ENCODE measurements at places on chromosomes 2 and 18.
A peak's percentile ranks its signal among the peaks of the same experiment; 100 is the strongest.

DNA sequence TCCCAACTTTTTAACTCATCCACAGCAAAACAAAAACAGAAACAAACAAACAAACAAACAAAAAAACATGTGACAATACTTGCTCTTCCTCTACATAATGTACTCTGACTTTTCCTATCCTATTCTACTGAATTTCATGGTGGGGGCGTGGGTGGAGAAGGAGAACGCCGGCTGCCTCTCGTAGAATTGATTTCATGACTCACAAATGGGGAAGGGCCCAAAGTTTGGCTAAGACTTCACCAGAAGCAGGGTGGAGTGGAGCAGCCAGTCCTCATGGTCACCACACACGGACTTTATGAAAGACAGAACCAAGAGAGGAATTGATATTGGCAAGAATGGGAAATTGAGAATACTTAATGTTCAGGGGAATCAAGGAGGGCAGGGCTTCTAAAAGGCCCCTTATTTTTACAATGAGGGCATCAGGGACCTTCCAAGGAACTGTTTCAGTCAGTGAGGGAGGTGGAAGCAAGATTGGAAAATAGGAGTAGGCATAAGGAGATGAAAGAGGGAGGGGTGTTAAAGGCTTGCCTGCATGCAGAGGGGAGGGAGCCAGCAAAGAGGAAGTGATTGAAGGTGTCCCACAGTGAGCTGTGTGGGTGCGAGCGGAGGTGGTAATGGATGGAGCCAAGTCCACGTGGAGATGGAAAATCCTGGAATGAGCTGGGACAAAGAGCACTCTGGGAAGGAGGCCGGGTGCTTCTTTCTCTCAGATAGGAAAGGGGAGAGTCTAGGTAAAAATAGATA lies 27.9 kb downstream of the MARCHF4 start:
- no peak for DNase-seq

DNA sequence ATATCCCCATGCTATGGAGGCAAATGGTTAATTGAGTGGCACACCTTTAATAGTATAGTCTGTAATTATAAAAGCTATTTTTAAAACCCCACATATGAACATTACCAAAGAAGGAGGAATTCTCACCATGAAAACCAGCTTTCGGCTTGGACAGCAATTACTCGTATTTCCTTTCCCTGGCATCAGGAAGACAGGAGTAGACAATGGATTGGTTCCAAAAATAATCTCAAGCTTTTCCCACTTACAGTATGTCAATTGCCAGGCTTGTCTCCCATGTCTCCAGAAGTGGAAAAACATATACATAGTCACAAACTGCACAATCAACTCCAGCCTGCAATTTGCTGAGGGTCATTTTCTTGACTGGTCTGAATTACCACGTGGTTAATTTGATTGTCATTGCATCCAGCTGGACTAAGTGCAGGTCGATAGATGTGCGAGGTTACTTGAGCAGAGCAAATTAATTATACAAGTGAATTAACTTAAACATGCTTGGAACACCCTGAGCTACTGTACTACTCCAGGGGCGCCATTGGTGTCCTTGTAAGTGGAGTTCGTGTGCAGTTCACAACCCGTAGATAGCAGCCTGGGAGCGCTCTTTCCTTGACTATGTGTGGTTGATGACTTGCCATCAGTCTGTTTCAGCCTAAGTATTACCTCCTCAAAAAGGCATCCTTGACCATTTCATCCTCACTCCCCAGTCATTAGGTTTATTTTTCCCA lies 124.3 kb upstream of the PELI1 start:
- DNase-seq: no peak

DNA sequence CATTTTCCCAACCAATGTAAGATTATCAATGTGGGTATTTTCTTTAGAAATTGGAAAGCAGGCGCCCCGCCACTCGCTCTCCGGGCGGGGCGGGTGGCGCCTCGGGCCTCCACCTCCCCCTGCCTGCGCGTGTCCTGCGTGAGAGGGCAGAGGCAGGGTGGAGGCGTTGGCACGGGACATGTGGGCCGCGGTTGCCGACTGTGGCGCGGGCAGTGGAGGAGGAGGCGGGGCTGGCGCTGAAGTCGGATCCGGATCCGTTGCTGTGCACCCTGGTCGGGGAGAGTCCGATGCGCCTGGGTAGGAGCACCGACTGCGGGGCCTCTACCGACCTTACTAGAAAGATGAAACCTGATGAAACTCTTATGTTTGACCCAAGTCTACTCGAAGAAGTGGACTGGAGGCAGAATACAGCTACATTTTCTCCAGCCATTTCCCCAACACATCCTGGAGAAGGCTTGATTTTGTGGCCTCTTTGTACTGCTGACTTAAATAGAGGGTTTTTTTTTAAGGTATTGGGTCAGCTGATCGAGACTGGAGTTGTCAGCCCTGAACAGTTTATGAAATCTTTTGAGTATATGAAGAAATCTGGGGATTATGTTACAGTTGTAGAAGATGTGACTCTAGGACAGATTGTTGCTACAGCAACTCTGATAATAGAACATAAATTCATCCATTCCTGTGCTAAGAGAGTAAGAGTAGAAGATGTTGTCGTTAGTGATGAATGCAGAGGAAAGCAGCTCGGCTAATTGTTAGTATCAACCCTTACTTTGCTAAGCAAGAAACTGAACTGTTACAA lies 37.9 kb downstream of the PMS1 start:
- DNase-seq: no peak

DNA sequence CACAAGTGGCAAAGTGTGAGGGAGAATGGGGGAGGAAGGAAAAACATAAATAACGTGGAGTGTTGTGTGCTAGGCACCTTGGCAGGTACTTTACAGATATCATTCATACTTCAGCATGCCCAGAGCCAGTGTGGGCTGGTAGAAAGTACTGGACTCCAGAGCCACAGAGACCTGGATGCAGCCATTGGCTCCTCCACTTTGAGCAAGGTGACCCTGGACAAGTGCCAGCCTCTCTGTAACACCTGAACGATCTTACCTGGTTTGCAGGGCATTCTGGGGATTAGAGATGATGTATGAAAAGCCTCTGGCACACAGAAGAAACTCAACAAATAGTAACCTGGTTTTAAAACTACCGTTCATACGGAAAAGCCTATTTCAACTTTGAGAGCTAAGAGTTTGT lies 6.3 kb downstream of the LOXHD1 start:
- DNase-seq: no peak

DNA sequence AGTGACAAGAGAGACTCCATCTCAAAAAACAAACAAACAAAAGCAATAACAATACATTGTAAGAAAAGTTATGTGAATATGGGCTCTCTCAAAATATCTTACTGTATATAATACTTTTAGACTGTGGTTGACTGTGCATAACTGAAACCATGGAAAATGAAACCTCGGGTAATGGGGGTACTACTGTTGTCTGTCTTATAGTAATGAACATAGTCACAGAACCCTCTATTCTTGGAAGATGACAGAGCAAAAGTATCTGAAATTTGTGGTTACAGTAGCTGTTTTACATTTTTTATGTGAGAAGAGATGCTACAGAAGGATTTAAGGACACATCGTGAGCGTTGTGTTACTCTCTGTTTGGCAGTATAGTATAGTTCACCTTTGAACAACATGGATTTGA lies 60.5 kb downstream of the MAP4K4 start:
- DNase-seq: peak; percentile 28

- no peak for DNase-seq
These were observed 23.2 kb downstream of the AFF3 start for GRCh38 chr2:100119235-100119634.

DNA sequence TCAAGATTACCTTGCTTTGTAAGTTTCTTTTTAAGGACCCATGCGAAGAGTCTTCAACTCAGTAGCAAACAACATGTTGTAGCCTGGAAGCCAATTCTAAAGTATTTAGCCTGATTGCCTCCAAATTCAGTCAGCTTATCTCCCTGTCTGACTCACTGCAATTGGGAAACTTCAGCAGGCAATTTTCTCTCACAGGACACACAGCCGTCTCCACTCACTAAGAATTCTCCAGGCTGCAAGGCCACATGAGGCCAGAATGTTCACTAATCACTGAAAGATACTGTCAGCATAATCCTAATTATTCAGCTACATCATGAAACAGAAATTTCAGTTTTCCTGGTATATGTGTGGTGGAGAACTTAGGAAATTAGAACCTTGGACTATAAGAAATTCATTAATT lies 78.1 kb upstream of the PDE1A start:
- no peak for DNase-seq

Measured in activated naive CD4-positive, alpha-beta T cell treated with anti-CD3 and anti-CD28 coated beads, Interleukin-2, amount 10 ng/mL, durations not matched to agents 7 days and 5 days (primary cell).